ENCODE measurements at places on chromosomes 4 and X.

- DNase-seq: no peak
Observed at GRCh38 chr4:26474551-26474950, 15.7 kb downstream of the CCKAR start.

DNA sequence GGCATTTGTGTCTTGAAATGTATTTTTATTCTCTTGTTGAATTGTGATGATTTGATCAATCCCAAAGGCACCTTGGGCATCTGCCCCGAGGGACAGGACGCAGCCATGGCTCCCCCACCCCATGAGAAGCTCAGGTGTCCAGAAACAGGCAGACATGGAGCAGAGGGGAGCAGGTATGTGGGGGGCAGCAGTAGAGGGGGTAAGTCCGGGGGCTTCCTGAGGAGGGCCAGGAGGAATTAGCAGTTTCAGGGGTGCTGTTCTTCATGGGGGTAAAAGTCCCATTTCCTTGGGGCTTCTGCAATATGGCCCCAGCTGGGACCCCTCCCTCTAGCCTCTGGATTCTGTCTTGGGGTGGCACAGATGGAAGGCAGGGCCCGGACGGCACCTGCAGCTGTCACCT lies 67.0 kb upstream of the HMX1 start:
- DNase-seq: no peak

- DNase-seq: no peak
Observed at GRCh38 chr4:81737865-81738559, 266.3 kb upstream of the RASGEF1B start.

DNA sequence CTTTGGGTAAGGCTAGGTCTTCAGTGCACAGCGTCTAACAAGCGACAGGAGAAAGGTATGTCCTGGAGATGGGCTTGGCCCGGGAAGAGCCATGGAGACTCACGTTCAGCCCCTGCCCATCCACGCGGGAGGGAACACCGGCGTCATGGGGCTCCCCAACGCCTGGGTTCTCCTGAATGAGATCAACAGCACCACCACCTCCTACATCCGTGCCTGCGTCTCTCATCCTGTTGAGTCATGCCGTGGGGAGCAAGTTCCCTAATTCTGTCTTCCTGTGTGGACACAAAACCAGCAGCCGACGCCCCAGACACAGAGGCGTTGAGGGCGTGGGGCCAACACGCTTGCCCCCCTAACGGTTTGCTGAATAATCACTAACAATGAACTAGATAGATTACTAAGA lies 20.1 kb upstream of the IL3RA start:
- no peak for DNase-seq

GRCh38 chr4:40976343-40976742 lies 226.6 kb downstream of the NSUN7 start:
- DNase-seq: no peak

DNA sequence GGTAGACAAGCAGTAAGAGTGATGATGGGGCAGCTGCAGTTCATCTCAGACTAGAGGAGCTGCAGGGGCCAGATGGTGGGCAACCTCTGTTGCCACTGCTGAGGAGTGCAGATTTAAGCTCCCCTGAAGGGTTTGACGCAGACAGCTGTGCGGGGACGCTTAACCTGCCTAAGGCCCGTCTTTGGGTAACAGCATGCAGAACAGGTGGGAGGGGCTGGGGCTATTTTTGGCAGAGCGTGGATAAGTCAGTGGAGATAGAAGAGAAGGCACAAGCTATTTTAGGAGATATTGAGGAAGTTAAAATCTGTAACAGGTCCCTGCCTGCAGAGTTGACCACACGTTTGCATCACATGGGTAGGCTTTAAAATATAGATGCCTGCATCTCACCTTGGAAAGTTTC lies 10.5 kb downstream of the CD99 start:
- DNase-seq: no peak

DNA sequence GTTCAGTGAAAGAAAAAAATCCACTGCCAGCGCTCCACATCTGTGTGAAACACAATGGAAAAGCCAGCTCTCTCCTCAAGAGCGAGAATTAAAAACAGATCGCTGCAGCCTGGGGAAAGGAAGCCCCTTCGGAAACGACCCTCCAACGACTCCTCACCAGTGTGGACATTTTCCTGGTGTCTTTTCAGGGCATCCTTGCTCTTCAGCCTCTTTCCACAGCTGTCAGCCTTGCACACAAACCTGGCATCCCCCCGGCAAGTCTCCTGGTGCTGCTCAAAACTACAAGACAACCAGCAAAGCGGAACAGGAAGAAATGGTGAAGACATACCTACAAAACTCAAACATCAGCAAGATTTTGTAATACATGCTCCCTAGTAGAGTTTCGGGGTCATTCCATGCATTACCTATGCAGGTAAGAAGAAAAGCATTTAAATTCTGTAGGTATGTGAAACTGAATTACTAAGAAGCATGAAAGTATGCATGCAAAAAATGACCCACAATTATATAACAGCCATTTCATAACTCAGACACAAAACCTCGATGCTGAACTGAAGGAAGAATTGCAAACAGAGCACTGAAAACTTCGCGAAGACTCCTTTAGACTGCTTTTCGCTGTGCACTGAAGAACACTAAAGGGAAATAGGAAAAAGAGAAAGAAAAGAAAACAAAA lies 106.1 kb downstream of the PRDM5 start:
- DNase-seq: no peak

DNA sequence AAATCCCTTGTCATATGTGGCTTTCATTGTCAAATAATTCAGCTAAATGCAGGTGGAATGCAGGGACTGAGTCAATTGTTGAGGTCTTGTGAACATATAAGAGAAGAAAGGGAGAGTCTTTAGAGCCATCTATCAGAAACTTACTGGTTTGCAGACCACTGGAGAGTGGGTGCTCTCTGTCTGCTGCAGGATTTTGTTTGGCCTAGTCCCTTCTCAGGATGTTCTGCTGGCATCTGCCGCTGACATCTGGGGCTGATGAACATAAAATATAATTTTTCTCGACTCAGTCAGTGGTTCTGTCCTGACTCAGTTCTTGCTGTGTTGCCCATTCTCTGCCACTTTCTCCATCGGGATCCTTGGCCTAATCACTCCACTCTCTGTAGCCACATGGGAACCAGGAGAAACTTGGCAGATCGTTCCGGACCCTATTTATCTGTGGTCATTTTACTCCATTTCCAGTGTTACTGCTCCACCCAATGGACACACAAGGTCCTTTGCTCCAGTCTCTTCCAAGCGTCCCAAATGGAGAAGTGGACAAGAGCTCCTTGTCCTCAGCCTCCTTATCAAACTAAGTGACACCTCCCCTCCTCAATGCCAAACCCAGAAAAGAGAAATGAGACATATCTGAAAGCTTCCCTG lies 436.2 kb downstream of the FAT4 start:
- DNase-seq: no peak

GRCh38 chr4:133668061-133668851 lies 519.2 kb downstream of the PCDH10 start:
- DNase-seq: no peak

DNA sequence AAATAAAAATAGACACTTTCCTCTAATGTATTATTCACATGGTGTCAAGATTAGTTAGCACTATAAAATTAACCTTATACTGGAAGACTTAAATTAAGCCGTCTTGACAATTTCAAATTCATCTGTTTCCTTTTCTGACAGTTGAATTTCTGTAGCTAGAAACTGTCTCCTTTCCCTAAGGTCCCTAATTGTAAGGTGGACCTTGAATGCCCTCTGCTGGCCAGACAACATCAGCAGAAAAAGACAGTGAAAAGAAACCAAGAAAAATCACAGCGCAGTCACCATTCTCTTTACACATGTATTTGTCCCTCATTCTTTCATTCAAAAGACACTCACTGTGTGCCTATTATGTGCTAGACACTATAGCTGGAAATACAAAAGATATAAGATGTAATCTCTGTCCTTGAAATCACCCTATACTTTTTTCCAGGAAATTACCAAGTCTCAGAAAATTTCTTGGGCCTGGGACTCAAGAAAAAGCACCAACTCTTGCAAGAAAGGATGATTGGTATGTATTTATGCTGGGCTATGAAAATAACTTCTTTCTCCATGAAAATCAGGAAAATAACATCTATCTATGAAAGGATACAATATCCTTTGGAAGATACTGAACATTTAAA lies 32.7 kb upstream of the AMBN start:
- no peak for DNase-seq

- DNase-seq: no peak
Observed at GRCh38 chrX:67684136-67684535, 140.3 kb downstream of the AR start.

GRCh38 chr4:119048446-119048845 lies 87.2 kb upstream of the MYOZ2 start:
- DNase-seq: no peak

DNA sequence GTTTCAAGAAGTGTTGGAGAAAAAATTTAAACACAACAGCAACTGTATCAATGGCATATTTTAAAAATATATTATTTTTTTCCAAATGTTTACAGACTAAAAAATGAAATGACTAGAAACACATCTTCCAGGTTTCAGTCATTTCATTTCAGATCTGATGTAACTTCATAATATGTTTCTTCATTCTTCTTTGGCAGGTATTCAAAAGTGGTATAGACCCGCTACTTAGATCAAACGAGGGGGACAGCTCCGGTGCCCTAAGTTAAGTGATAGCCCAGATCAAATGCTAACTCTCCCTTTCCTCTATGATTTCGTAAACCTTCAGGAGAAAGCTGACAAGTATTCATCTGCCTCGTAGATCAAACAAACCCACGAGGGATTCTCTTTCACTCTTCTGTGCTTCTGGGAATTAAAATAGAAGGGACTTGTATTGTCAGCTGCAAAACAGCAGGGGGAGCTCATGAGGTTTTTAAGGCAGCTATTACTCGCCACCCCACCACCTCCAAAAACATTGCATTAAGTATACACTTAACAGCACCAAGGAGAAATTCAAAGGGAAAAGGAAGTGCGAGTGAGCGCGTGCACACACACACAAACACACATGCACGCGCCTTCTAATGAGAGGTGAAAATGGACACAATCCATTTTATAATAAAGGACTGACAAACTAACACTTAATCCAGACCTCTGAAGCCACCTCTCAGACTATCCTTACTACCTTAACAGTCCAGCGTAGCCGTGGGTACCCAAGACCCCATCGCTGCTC lies 21.4 kb downstream of the HELT start:
- no peak for DNase-seq

- no peak for DNase-seq
Observed at GRCh38 chr4:4320528-4320927, 30.5 kb downstream of the ZBTB49 start.

DNA sequence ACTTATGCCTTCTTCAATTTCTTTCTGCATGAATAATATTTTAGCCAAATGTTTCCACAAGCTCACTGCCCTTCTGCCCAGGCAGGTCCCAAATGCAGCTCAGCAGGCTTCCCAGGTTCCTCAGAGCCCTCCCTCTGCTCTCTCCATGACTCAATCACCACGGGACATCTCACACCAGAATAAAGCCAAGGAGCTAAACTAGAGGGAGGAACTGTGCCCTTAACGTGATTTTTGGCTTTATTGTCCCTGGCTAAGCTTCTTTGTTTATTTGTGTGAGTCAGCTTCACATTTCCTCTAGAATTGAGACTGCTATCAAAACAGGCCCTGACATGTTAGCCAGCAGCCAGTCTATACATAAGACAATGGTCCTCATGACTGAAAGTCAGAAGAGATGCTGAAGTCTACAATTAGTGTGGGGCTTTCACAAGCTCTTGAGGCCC lies 186.4 kb upstream of the GALNT7 start:
- no peak for DNase-seq

DNA sequence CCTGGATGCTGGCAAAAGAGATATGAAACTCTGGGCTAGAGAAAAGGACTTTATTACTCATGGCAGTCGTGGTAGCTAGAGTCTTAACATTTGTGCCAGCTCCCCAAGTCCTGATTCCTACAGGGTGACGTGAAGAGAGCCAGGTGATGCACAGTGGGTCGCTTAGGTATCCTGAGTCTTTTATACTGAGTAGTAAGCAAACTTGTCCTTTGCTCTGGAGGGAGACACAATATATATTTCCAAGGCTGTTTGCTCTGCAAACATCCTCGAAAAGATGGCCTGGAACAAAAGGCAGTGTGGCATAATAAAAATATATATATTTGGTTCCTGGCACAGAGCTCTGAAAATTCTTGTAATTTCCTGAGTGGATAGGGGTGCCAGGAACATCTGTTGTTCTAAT lies 23.0 kb downstream of the ZNF81 start:
- no peak for DNase-seq

- no peak for DNase-seq
Observed at GRCh38 chrX:3216581-3217180, 129.8 kb downstream of the MXRA5 start.

DNA sequence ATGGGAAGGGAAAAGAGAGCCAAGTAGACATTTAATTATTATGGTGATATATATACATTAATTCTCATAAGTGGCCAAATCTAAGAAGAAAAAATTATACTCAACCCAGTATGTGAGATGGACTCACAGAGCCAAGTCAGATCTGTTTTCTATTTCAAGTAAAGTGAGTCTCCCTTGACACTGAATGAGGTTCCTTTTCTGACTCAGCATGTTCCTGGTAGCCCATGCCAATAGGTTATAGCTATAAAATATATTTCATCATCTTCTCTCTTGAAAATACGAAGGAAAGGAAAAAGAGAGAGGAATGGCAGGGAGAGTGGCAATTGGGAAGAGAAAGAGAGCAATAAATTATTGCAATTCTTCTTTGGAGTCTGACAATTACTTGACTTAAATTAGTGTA lies 68.8 kb upstream of the GRIA2 start:
- no peak for DNase-seq

GRCh38 chr4:1568855-1569460 lies 115.2 kb downstream of the FAM53A start:
- DNase-seq: no peak

GRCh38 chr4:15638418-15638817 lies 16.7 kb downstream of the FBXL5 start:
- no peak for DNase-seq

- DNase-seq: no peak
Observed at GRCh38 chr4:35982318-35982717, 262.0 kb downstream of the ARAP2 start.

- DNase-seq: no peak
Observed at GRCh38 chr4:83174844-83175414, 60.4 kb upstream of the PLAC8 start.

DNA sequence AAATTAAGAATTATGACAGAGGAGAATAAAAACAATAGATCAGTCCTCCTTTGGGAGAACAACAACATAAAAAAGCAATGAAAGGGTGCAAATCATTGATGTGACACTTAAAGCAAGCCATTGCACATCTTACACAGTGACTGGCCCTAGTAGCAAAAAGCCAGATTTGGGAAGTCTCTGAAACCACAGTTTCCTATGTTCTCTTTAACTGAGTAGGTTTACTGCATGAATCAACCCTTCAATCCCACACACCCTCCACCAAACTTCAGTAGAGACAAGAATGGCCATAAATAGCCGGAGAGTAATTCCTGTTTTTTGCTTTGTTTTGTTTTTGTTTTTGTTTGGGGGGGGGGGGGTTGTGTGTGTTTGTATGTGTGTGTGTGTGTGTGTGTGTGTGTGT lies 180.8 kb downstream of the VEGFC start:
- no peak for DNase-seq

GRCh38 chr4:95108883-95109421 lies 351.2 kb downstream of the BMPR1B start:
- DNase-seq: no peak

GRCh38 chrX:20144491-20144890 lies 2.9 kb upstream of the EIF1AX start:
- no peak for DNase-seq
